ENCODE measurements at places on chromosomes 2 and 18.

DNA sequence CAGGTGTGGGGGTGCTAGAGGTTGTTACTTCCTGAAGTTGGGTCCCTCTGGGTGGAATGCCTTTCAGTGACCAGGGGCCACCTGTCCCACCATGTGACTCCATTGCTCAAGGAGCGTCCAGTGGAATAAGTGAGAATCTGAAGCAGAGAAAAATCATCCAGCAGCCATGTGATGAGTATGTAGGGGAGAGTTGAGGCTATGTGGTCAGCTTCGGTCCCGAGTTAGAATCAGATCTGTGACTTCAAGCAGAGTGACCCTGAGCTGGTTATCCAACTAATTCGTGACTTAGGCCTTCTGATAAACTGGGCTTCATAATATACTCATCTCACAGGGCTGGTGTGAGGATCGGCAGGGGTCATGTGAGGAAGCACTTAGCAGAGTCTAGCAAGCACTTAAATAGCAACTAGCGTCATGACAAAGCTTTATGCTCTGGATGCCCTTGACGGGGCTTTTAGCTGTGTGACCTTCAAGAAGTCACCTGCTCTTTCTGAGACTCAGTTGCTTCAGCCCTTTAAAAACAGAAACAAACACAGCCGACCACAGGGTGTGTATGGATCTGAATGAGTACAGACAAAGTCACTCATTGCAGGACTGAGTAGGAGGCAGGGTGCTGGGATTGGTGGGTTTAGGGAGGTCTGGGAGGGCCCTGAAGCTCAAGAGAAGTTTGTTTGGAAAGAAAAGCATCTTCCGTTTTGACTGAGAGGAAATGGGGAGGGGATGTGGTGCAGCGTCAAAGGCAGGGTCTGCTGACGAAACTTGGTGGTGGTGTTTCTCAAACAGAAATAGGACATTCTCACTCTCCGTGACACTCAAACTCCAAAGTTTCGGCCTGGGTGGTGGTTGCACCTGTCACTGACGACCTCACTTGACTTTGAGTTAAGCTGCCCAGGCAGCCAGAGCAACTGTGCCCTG, 264.0 kb upstream of the CXCR4 start:
- peak; percentile 24 for DNase-seq

DNA sequence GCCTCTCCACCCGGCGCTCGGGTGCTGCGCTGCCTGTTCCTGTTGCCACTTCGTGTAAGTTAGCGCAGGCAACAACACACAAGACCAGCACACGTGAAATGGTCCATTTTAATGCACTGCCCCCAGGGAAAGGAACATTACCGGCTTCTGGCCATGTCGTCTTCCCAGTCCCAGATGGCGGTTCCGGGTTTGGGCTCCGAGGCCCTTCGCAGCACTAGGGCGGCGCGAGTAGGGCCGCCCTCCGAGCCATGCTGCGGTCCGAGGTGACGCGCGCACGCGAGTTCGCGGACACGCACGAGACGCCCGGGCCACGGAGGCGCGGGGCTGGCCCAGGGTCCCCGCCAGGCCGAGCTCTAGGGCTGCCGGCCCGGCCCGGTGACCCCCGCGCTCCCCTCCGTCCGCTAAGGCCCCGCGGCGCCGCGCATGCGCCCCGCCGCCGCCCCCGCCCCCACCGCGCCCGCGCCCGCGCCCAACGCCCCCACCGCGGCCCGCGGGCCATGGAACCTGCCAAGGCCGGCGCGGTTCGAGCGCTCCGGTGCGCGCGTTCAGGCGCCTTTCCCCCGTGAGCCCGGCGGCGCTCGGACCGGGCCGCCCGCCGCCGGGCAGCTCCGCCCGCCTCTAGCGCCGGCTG, 367 bp upstream of the ZNF236 start:
- no peak for DNase-seq

DNA sequence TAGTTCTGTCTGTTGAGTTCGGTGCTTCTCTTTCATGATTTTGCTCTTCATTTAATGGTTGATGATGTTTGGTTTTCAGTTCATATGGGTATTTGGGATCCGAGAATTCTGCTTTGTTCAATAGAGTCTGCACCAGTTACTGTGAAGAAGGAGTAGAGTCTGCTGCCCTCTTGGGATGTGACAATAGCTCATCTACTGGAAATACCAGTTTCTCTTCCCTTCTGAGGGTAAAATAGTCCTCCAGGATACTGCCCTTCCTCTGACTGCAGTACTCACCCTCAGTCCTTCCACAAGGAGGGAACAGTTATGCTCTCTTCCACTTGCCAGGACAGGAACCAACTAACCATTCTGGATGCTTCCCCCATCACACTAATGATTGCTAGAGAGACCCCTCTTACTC, 12.5 kb upstream of the TNFAIP6 start:
- DNase-seq: no peak

- no peak for DNase-seq
These were observed 26.2 kb upstream of the SNED1 start for GRCh38 chr2:240972201-240972600.

DNA sequence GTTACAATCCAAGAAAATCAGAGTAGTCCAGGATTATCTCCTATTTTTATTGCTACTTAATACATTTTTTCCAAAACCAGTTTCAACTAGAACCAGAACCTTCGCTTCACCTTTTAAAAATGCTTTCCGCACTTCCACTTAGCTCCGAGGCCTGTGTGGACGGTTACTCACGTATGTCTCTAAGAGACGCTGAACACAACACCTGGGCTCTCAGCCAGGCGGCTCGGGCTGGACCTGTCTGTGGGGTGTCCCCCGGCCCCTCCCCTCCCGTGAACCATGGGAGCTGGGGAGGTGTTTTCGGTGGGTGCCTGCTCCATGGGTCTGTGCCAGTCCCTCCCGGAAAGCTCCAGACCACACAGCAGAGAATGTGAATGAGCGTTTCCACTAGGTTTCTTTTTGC, 223.8 kb downstream of the GLI2 start:
- no peak for DNase-seq

DNA sequence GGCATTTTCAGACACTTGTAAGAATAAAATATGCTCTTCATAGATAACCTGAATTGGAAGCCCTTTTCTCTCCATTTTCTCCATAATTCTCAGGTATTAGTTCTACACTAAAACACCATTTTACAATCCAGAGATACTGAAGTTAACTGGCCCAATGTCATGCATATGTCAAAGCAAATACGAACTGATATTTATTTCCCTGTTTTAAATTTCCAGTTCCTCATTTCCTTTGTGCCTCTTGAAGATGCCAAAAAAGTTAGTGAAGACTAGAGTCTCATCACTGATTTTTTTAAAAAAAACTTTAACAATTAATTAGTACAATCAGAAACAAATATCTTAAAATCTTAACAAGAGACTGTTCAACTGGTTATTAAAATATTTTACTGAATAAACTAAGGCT, 52.8 kb upstream of the ITGB6 start:
- no peak for DNase-seq

GRCh38 chr2:232323328-232323650, 55.3 kb upstream of the ALPP start:
- DNase-seq: no peak

DNA sequence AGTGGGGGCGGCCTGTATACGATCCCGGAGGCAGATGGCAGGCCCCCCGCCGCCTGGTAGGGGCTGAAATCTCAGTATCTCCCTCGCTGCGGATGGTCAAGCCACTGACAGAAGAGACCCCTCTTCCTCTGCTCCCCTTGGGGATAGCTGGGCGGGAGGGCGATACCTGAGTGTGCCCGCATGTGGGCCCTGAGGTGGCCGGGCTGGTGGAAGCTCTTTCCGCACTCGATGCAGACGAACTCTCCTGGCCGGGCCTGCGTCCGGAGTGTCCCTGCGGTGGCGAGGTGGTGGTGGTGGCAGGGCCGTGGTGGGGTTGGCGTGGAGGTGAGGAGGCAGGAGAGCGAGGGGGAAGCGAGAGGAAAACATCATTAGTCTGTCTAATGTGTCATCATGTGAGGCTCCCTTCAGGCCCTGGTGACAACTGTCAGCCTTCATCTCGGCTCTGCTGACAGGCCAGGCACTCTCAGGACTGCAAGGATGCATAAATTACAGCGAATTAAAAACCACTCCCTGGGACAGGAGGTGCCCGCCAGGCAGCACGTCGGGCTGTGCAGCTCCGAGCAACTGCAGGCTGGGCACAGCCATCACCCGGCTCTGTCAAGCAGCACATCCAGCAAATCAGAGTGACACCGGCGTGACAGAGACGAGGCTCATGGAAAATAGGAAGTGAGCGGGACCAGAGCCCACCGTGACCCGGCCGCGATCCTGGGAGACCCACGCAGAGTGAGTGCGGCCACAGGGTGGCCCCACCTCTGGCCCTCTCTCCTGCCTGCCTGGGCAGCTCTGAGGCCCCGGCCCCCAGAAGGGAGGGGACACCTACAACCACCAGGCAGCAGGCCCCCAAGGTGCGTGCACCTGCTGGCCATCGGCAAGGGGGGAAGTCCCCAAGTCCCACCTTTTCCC, 123.5 kb downstream of the ZNF516 start:
- no peak for DNase-seq

DNA sequence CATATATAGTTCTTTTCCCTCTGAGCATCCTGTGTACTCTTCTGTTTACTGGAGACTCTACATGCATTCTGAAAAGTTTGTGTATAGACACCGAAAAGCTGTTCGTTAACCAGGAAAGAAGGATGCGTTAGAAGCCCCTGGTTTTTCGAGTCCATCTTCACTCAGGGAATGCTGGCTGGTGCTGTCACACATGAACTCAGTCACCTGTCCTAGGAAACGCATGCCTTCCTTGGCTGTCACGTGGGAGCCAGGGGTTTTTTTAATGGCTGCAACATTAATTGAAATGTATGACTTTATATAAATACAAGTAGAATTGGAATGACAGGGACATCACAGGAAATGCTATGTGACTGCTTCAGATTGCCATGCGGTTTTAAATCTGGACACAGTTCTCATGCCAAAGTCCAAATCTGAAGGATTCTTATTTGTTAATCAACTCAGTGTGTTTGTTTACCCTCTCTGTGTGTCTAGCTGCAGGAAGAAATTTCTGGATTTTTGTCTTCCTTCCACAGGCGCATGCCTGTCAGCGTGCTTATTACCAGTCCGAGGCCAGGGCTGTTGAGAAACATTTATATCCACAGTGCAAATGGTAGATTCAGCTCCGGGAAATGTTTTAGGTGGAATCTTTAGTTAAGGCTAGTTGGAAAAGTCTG, 2.6 kb downstream of the RAMP1 start:
- no peak for DNase-seq

GRCh38 chr18:58345875-58346274, 283.0 kb downstream of the ALPK2 start:
- DNase-seq: no peak

- no peak for DNase-seq
These were observed 69.1 kb downstream of the NAB1 start for GRCh38 chr2:190717764-190718651.
